Sigmoid colon (tissue), 7 donors: ENCODE measurements at places on chromosomes 16 and 17.
A peak's percentile ranks its signal among the peaks of the same experiment; 100 is the strongest.

GRCh38 chr17:75845058-75845711, 981 bp upstream of the UNC13D start:
- no peaks in the 10 kb centered on the region for H3K4me1 ChIP-seq
- peak overlapping the region; percentile 65 for H3K27ac ChIP-seq
- H3K36me3 ChIP-seq = peaks cover 41% of the 10 kb centered on the region
- no peaks in the 10 kb centered on the region for H3K27me3 ChIP-seq
- DNase-seq = peak; percentile 90

- no peaks in the 10 kb centered on the region for H3K4me1 ChIP-seq
- no peaks in the 10 kb centered on the region for H3K27me3 ChIP-seq
- H3K27ac ChIP-seq = no peak overlapping the region
- H3K4me3 ChIP-seq = no peak overlapping the region
Measured at GRCh38 chr17:13337864-13338371, 263.8 kb downstream of the HS3ST3A1 start.

GRCh38 chr17:55168958-55169687, 95.6 kb upstream of the HLF start:
- H3K36me3 ChIP-seq = no peaks in the 10 kb centered on the region
- H3K27ac ChIP-seq = no peak overlapping the region
- H3K27me3 ChIP-seq = no peaks in the 10 kb centered on the region
- no peak overlapping the region for H3K4me3 ChIP-seq
- DNase-seq = no peak
- H3K4me1 ChIP-seq = no peaks in the 10 kb centered on the region

DNA sequence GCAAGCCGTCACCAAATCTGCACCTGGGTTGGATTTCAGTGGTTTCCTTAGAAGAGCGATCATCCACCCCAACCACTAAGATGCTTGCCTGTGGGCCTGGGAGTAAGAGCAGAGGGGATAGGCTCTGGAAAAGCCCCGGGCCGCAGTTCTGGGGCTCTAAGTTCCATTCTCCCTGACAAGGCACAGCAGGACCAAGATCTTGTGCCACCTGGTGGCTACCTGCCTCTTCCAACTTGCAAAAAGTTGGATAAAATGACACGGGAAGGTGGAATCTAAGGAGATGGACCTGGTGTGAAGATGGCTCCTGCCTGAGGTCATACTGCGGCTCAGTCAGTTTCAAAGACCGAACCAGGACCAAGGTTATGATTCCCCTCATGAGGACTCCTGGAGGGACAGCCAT, 42.3 kb downstream of the ABCC12 start:
- H3K27me3 ChIP-seq = no peaks in the 10 kb centered on the region
- no peaks in the 10 kb centered on the region for H3K4me1 ChIP-seq
- H3K4me3 ChIP-seq = no peak overlapping the region
- no peak for DNase-seq
- no peak overlapping the region for H3K27ac ChIP-seq
- no peaks in the 10 kb centered on the region for H3K36me3 ChIP-seq

- H3K27ac ChIP-seq = no peak overlapping the region
- no peaks in the 10 kb centered on the region for H3K4me1 ChIP-seq
- no peak for DNase-seq
- peaks cover 19% of the 10 kb centered on the region for H3K27me3 ChIP-seq
Measured at GRCh38 chr16:29734786-29735185, 11.0 kb downstream of the C16orf54 start.

DNA sequence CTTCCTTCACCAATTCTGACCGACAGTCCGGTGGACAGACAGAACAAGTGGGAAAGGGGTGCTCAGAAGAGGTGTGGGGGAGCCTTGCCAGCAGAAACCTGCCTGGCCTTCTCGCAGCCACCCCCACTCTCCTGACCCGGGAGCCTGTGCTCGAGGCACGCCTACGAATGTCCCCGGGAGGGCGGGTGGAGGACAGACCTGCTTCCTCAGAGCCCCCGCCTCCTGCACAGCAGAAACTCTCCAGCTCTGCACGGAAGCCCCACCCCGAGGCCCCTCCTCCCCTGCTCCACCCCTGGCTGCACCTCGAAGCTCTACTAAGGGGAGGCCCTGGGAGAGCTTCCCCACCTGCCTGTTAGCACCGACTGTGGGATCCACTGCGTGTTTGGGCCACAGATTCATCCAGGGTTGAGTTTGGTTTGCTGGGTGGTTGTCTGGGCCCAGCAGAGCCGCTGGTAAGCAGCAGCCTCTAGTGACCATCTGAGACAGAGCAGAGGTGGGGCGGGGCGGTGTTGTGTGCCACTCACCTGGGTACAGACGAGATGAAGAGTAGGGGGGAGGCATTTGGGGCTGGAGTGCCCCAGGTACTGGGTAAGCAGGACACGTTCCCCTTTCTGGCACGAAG, 6.2 kb downstream of the TAF1C start:
- no peak overlapping the region for H3K27ac ChIP-seq
- DNase-seq = no peak
- peaks cover 5% of the 10 kb centered on the region for H3K36me3 ChIP-seq
- no peaks in the 10 kb centered on the region for H3K27me3 ChIP-seq
- H3K4me1 ChIP-seq = peaks cover 34% of the 10 kb centered on the region

DNA sequence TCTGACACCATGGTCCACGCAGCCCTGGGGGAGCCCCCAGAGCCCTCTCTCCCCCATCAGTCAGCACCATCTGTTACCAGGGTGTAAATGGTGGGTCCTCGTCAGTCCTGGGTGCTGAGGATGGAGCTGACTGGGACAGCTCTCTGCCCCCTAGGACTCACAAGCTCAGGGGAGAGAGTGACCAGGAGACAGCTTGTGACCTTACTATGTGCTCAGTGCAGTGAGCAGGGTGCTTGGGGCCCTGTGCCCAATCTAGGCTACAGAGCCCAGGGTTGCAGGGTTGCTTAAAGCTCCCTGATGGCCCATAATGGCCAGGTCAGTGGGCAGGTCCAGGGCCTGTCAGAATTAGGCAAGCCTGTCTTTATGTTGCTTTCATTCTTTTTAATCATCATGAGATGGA, 11.3 kb downstream of the MMP2 start:
- H3K27ac ChIP-seq = no peak overlapping the region
- peak; percentile 47 for DNase-seq

GRCh38 chr17:12547831-12548230, 117.9 kb upstream of the MYOCD start:
- no peaks in the 10 kb centered on the region for H3K27me3 ChIP-seq
- peaks cover 42% of the 10 kb centered on the region for H3K4me1 ChIP-seq
- H3K27ac ChIP-seq = no peak overlapping the region
- H3K4me3 ChIP-seq = no peak overlapping the region
- DNase-seq = no peak

GRCh38 chr16:24232936-24233335, 23.2 kb upstream of the CACNG3 start:
- H3K4me1 ChIP-seq = no peaks in the 10 kb centered on the region
- H3K27ac ChIP-seq = no peak overlapping the region
- H3K27me3 ChIP-seq = no peaks in the 10 kb centered on the region
- no peak for DNase-seq

- H3K36me3 ChIP-seq = no peaks in the 10 kb centered on the region
- H3K4me3 ChIP-seq = no peak overlapping the region
- no peaks in the 10 kb centered on the region for H3K4me1 ChIP-seq
- DNase-seq = no peak
Measured at GRCh38 chr17:82154881-82155331, 56.9 kb upstream of the FASN start.

GRCh38 chr17:57329380-57330214, 73.3 kb downstream of the MSI2 start:
- no peak for DNase-seq
- no peaks in the 10 kb centered on the region for H3K36me3 ChIP-seq
- H3K27me3 ChIP-seq = no peaks in the 10 kb centered on the region
- peaks cover 7% of the 10 kb centered on the region for H3K4me1 ChIP-seq
- H3K27ac ChIP-seq = peak overlapping the region; percentile 31
